GF-D8 (cell line): ENCODE measurements at places on chromosomes 12 and 14.

- no peak for DNase-seq
Observed at GRCh38 chr14:90579088-90579487, 182.3 kb downstream of the CALM1 start.

GRCh38 chr14:55417955-55418354, 6.3 kb upstream of the ATG14 start:
- no peak for DNase-seq

DNA sequence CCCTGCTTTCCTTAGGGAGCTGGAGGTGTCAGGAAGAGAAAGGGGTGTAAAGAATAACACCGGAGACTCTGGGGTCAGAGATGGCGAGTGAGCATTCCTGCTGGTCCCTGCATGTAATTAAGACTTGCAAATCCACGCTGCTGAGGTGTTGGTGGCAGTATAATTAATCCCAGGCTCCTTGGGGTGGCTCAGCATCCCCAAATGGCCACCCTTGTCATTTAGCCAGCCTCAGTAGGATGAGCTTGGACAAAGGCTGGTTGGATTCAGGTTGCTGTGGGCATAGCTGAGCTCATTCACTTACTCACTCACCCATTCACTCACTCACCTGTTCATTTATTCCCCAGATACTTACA, 174.4 kb upstream of the RPH3A start:
- DNase-seq: no peak

- DNase-seq: no peak
Observed at GRCh38 chr12:94987801-94988200, 15.7 kb downstream of the NDUFA12 start.
